Keratinocyte (primary cell): ENCODE measurements at places on chromosomes 7 and 10. TPM values are rescaled to one million over a fixed set of nuclear protein-coding genes. Genes with fewer than 3 reads are reported as not detected.

DNA sequence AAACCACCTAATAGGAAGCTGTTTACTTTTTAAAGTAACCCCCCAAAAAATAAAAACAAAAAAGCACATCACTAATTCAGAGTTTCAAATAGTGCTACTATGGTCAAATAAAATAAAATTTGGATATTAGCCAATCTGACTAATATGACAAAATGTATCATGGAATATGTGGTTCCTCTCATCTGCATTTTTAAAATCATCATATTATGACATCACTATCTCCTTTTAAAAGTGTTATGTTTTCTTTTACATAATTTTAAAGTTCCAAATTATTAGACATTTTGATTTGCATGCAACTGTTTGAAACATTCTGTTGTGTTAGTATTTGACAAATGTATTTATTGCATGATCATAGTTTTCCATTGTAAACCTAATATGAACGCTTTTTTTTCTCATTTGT, 110.4 kb downstream of the AASS start:
- H3K27me3 ChIP-seq, result no peaks in the 10 kb centered on the region
- no peaks in the 10 kb centered on the region for H3K36me3 ChIP-seq
- no peak for DNase-seq
- H3K4me1 ChIP-seq, result no peaks in the 10 kb centered on the region
- H3K4me3 ChIP-seq, result no peak overlapping the region

- H3K4me3 ChIP-seq, result no peak overlapping the region
- no peaks in the 10 kb centered on the region for H3K36me3 ChIP-seq
- H3K27ac ChIP-seq, result no peak overlapping the region
- peaks cover 4% of the 10 kb centered on the region for H3K27me3 ChIP-seq
- no peak for DNase-seq
Measured at GRCh38 chr10:132020456-132020855, 38.7 kb upstream of the BNIP3 start.

DNA sequence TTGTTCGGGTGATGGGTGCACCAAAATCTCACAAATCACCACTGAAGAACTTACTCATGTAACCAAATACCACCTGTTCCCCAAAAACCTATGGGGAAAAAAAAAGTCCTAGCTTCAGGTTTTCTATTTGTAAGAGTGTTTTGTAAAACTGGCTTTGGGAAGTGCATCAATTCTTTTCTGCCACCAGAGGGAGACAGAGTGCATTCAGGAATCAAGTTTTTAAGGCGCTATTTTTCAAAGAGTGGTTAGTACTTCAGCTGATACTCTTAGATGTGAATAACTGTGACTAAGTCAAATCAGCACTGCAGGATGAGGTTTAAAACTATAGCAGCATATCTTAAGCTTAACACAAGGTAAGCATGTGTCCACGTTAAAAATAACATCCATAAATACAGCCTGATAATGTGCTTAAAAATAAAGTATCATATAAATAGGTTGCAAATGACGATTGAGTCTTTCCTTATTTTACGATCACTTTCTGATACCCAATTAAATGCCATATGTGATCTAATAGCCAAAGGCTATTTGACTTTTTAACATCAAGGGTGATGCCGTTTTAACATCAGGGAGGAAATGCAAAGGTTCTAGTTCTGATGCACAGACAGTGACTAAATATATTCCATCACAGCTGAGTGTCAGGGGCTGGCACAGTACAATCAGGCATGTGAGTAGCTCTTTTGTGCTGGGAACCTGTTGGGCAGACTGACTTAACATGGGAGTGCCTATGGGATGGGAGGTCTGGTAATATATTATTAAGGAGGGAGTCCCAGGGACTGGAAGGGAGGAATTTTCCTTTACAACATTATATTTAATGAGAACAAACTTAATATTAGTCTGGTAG, 10.6 kb upstream of the LYZL2 start:
- no peaks in the 10 kb centered on the region for H3K4me1 ChIP-seq
- peak; percentile 19 for DNase-seq
- H3K27ac ChIP-seq, result no peak overlapping the region
- H3K4me3 ChIP-seq, result no peak overlapping the region
- no peaks in the 10 kb centered on the region for H3K36me3 ChIP-seq
- H3K27me3 ChIP-seq, result peaks cover 17% of the 10 kb centered on the region

DNA sequence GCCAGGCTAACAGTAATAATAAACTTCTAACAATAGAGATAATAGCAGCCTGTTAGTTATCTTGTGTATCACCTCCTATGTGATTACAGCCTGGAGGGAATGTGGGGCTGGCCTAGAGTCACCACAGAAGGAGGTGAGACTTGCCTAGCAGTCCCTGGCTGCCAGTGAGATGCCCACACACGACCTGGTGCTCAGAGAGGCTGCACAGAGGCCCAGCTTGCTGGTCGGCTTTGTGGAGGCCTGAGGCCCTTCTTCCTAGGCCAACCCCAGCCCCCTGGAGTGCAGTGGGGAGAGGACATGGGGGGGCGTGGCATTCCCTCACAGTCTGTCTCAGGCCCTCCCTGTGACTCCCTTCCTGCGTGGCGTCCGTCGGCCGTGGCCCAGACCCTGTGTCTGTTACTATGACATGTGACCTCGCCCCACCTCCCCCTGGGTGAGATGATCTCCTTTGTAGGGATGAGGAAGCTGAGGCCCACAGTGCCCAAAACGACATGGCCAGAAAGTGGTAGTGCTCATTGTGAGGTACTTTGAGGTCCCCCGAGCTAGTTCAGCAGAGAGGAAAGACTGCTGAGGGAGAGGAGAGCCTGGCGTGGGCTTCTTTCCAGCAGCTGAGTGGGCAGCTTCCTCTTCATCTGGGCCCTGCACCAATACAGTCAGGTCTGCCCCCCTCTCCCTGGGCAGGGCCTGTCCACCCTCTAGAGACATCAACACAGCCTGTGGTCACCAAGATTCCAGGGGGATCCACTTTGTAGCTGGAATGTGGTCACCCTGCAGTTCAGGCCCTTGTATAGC, 29.7 kb downstream of the UNC5B start:
- H3K4me1 ChIP-seq, result peaks cover 36% of the 10 kb centered on the region
- no peaks in the 10 kb centered on the region for H3K36me3 ChIP-seq
- no peak overlapping the region for H3K27ac ChIP-seq
- no peak for DNase-seq
- H3K27me3 ChIP-seq, result no peaks in the 10 kb centered on the region
- H3K4me3 ChIP-seq, result no peak overlapping the region

DNA sequence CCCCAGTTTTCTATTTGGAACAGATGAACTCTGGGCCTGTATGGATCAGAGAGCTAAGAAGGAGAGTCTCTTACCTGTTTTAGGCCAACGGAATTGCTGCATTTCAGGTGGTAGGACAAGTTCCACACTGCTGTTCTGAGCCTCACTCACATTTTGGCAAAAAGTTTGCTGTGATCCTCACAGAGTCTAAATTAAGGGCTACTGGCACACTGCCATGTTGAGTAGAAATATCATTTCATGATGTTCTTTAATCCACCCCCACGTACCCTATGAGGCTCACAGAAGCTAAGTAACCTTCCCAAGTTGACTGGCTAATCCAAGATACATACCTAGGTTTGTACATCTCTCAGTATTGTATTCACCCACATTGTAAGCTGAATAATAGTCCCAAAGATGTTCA, 447.2 kb downstream of the INHBA start:
- H3K27ac ChIP-seq, result no peak overlapping the region
- no peak for DNase-seq
- no peaks in the 10 kb centered on the region for H3K36me3 ChIP-seq
- no peaks in the 10 kb centered on the region for H3K27me3 ChIP-seq

GRCh38 chr10:122149561-122150505, 121.3 kb upstream of the BTBD16 start:
- no peaks in the 10 kb centered on the region for H3K27me3 ChIP-seq
- no peak for DNase-seq
- no peak overlapping the region for H3K4me3 ChIP-seq
- H3K27ac ChIP-seq, result no peak overlapping the region

GRCh38 chr10:102815790-102816549, 21.2 kb downstream of the CYP17A1 start:
- H3K27ac ChIP-seq, result peak overlapping the region; percentile 41
- H3K36me3 ChIP-seq, result peaks cover 12% of the 10 kb centered on the region
- H3K4me1 ChIP-seq, result peaks cover 19% of the 10 kb centered on the region

- no peak overlapping the region for H3K4me3 ChIP-seq
- H3K4me1 ChIP-seq, result no peaks in the 10 kb centered on the region
- DNase-seq, result no peak
- H3K27me3 ChIP-seq, result peaks cover 9% of the 10 kb centered on the region
Measured at GRCh38 chr10:12357525-12358151, 8.3 kb downstream of the CAMK1D start.

DNA sequence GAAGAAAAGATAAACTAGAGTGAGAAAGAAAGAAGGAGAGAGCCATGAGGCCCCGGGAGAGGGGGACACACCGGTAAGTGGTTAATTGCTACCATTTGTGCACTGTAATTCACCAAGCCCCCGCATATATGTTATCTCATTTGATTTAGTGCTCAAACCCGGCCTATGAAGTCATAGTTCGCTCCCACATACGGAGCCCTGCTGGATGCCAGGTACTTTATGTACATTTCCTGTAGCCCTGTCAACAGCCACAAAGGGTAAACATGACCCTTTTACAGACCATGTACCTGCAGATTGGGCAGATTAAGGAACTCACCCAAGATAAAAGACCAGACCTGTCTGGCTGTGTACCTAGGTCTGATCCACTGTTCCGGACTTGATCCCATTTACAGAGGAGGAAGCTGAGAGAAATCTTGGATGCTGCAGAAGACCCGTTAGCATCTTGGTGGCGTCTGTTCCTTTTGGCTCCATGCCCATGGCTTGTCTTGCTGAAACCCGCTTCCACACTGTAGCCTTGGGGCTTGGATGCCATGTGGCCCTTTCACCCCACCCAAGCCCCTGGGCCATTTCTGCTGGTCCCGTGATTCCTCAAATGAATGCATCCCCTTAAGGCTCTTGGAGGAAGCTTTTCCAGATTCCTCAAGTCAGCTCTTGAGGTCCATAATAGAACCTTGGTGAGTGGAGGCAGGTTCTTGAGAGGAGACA, 32.3 kb downstream of the FAM241B start:
- no peaks in the 10 kb centered on the region for H3K4me1 ChIP-seq
- no peak for DNase-seq
- H3K4me3 ChIP-seq, result no peak overlapping the region
- peaks cover 57% of the 10 kb centered on the region for H3K27me3 ChIP-seq
- no peak overlapping the region for H3K27ac ChIP-seq

The EPO gene
- 0.35 to 0.86 TPM (median 0.41 TPM) in 3 replicates for polyA plus RNA-seq

The FRMD4A gene
- 12.1 to 20.8 TPM (median 12.9 TPM) in 3 replicates for polyA plus RNA-seq

The ELMO1 gene
- 0.07 to 0.17 TPM in 2 of 3 replicates, not detected in the other for polyA plus RNA-seq

The PIP gene
- not detected in 3 replicates for polyA plus RNA-seq

The ANXA8L1 gene
- polyA plus RNA-seq, result 495 to 686 TPM (median 516 TPM) in 3 replicates
